ENCODE measurements at places on chromosomes 7 and 10.

DNA sequence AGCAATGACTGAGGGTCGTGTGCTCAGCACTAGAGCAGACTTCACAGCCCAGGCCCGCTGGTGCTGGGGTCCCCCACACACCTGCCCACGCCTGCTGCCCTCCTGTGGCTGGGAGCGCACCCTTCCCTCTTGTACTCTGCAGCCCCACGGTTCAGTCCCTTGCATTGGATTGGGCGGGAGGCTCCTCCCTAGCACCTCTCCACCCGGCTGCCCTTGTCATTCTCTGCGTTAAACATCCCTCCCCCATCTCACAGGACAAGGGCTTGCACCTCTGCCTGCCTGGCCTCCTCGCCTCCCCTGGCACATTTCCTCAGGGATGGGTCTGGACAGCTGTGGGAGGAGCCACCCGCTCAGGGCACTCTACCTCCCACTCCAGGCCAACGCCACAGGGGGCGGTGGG lies 68.6 kb downstream of the ALOX5 start:
- DNase-seq: no peak

GRCh38 chr10:85235258-85235657 lies 906.9 kb downstream of the CCSER2 start:
- DNase-seq: no peak

GRCh38 chr7:40470817-40471216 lies 336.0 kb downstream of the SUGCT start:
- DNase-seq: no peak

- no peak for DNase-seq
These were observed 44.3 kb upstream of the PPP1R17 start for GRCh38 chr7:31642681-31643115.

- DNase-seq: no peak
These were observed 447.8 kb downstream of the INHBA start for GRCh38 chr7:41255113-41255512.

- no peak for DNase-seq
These were observed 21.7 kb upstream of the PRSS58 start for GRCh38 chr7:142279601-142280000.

- DNase-seq: no peak
These were observed 316.0 kb downstream of the PTPRN2 start for GRCh38 chr7:158271646-158272045.

- no peak for DNase-seq
These were observed 164.1 kb upstream of the NEBL start for GRCh38 chr10:21061184-21061583.

DNA sequence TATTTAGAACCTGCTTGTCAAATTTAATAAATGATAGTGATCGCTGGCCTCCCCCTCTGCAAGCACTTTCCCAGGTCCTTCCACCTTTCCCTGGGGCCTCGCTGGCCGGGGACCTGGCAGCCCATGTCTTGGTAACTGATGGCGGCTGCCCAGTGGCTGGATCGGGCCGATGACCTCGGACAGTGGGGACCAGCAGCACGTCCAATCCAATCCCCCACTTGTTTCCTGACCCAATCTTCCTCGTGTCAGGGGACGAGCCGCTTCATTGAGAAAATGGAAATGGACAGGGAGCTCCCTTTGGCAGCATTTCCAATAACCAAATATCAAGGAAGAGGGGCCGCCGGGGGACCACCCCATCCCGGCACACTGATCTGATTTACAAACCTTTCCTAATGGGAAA lies 17.2 kb downstream of the EBF3 start:
- no peak for DNase-seq

GRCh38 chr7:151271699-151272355 lies 23.3 kb upstream of the SMARCD3 start:
- DNase-seq: no peak

DNA sequence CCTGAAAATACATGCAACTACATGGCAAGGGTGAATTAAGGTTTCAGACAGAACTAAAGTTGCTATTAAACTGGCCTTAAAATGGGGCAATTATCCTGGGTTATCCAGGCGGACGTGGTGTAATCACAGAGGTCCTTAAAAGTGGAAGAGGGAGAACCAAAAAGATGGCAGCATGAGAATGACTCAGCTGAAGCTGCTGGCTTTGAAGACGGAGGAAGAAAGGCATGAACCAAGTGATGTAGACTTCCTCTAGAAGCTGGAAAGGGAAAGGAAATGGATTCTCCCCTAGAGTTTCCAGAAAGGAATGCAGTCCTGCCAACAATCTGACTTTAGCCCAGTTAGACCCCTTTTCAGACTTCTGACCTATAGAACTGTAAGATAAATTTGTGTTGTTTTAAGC lies 27.0 kb upstream of the UBN2 start:
- no peak for DNase-seq

DNA sequence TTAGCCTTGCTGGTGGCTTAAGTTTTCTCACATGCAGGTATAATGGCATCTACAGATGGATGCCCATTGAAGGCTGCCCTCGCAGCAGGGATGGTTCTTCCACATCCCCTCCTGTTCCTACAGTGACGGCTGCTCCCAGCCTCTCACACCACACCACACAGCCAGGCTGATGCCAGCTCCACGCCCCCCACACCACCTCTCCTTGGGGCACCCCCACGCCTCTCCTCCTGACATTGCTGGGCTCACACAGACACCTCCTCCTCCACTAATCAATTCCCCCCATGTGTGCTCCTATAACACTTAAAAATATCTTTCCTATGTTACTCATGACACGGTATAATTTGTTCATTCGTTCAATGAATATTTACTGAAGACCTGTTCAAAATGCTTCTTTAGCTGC lies 244.0 kb downstream of the WDR37 start:
- no peak for DNase-seq

DNA sequence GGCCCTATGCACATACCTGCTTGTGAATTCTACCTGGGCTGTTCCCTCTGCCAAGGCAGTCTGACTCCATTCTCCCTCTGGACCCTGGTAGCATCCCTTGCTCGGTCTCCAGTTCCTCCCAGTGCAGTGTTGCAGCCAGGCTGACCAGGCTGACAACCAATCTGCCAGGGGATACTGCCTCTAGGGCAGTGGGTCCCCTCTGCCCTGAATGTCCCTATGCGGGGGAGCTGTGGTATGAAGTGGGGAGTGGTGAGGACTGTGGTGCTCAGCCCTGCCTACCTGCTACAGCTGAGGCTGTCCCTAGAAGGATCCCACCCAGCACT lies 48.0 kb upstream of the CAMK2B start:
- DNase-seq: no peak

DNA sequence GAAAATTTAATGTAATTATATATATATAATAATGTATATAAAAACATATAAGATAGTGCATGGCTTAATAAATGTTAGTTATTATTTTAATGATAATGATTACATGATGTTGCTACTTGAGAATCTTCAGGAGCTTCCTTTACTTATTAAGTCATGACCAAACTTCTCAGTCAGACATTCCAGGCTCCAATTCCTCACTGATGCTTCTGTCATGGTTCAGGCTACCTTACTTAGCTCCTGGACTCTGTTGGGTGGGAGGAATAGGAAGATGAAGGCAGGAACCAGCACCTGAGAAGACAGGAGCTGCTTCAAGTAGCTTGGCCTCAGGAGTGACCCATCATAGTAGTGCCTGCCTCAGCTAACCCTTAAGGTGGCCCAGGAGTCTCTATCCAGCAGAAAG lies 55.0 kb upstream of the EEPD1 start:
- no peak for DNase-seq

DNA sequence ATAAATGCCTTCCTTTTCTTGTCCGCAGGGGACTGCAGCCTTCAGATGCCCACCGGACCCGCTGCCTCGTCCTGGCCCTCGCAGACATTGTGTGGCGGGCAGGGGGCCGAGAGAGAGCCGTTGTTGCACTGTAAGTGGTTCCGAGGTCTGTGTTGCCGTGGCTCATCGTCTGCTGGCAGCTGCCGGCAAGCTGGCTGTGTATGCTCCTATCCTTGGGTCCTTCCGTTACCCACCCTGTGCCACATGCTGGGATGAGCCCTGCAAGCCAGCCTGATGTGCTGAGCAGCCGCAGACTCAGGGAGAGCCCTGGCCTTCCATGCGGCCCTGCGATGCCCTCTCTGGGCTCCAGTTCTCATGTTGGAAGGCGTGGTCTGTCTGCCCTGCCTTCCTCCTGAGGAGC lies 61.2 kb upstream of the AQP1 start:
- no peak for DNase-seq

DNA sequence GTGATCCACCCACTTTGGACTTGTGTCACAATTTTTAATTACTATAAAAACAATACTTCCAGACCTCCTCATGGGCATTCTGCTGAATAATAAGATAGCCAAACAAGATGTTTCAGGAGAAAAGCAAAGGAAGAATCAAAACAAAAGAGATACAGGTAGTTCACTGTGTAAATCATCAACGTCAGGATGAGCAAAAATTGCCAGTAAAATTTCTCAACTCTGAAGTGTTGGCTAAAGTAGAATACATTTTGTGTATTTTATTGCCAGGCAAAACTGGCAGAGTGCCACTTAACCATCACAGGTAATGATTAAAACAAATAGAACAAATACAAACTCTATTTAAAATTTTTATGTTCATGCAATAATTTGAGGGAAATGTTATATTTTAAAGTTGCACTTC lies 24.8 kb downstream of the ABCB4 start:
- DNase-seq: no peak

GRCh38 chr7:105656922-105657521 lies 75.7 kb upstream of the EFCAB10 start:
- no peak for DNase-seq

- DNase-seq: no peak
These were observed 400.8 kb downstream of the REEP3 start for GRCh38 chr10:63921908-63922467.

DNA sequence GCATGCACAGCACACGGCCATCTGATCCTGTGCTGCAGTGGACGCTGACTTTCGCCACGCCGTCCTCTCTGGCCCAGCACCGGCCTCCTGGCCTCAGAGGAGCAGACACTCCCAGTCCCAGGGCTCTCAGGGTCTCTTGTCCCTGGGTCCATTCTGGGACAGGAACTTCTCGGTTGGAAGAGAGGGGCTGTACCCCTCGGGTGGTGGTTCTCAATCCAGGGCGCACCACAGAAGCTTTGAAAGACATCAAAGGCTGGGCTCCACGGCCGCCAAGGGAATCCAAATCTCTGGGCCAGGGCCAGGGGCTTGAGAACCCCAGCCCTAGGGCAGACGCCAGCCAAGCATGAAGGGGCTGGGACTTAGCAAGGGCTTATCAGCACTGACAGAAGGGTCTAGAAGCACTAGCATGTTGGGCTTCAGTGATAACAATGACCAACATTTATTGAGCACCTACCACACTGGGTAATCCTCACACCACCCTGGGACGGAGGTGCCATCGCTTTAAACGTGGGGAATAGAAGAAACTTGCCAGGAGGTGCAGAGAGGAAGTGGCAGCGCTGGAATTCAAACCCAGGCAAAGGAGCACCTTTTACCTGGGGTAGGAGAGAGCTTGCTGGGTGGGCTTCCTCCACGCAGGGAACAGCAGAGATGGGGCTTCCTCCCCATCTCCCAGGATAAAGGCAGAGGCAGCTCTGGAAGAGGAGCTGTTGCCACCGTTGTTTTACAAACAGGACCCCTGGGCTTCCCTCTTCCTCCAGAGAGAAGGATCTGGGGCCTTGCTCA lies 1.8 kb upstream of the PYROXD2 start:
- no peak for DNase-seq

DNA sequence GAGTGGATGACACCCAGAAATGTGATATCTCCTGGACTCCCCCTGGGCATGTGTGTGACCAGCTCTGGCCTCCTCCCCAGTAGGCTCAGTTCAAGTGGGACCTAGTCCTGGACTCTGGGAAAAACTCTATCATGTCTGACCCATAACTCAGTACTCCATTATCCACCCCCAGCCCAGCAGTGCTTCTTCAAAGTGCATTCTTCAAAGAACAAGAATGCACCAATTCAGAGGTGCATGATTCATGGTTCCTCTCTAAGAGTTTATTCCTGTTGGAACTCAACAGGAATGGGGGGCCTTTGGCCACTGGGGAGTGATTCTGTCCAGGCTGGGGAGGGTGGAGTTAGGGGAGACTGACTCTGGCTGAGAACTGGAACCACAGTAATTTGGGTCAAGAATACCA lies 173.6 kb upstream of the CXCL12 start:
- DNase-seq: no peak

- DNase-seq: no peak
These were observed 65.4 kb downstream of the FANK1 start for GRCh38 chr10:125961743-125962142.

GRCh38 chr10:54434782-54435181 lies 366.2 kb downstream of the PCDH15 start:
- DNase-seq: no peak
